Activated naive CD4-positive, alpha-beta T cell treated with anti-CD3 and anti-CD28 coated beads, Interleukin-2, amount 50 U/mL, for 16 hours (primary cell): ENCODE measurements at places on chromosomes 4 and X.

- DNase-seq = peak; percentile 78
These were observed 1.3 kb downstream of the AFF1 start for GRCh38 chr4:86935853-86936733.

GRCh38 chr4:184891816-184892397 lies 66.1 kb upstream of the ACSL1 start:
- DNase-seq = no peak

DNA sequence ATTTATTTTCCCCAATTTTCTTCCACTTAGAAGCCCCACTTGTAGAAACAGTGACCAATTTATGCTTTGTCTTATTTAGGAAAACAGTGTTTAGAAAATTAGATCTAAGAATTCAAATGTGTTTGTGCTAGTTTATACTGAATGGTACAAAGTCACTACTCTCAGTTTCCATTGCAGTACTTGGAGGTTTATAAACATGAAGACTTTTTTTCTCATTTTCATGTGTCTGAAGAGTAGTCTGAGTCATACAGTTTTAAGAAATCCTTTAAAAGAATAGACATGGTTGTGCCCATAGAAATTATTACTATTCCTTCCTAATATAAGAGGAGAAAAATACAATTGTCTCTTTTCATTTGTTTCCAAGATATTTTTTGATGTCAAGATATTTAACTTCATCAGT lies 458.7 kb downstream of the NAF1 start:
- no peak for DNase-seq

- DNase-seq = no peak
These were observed 18.1 kb downstream of the HTRA3 start for GRCh38 chr4:8287343-8288280.

DNA sequence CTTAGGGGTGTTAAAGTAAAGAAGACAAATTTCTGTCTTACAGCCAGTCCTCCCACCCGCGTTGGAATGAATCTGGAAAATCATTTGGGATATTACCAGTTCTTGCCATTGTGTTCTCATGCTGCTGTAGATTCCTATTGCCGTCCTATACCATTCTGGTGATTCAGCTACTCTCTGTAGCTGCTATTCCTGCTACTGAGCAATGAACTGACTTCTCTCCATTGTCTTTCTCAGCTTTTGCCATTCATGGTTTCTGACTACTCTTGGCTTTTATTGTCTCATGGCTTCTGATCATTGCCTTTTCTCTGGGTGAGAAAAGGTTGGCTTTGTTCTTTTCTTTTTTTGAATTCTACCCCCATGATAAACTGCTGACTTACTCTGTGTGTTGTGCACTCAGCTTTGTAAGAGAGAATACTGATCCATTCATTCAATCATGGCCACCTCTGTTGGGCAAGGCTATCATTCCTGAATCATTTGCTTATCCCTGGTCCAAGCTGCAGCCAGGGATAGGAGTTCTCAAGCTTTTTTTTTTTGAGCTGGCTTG lies 27.7 kb upstream of the METAP1 start:
- no peak for DNase-seq

DNA sequence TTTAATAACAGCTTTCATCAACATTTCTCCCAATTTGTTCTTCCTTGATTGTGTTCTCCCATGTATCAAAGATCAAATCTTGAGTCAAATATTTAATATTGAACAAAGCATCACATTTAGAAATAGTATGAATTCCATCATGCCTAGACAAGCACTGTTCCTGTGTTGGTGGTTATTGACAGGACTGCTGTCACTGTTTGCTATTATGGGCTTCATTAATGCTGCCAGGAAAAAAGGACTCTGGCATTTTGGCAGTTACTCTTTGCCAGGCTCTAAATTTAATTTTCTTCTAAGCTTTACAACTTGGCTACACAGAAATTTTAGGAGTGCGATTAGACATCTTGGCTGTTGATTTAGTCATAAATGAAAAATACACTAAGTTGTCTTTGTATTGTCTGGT lies 295.9 kb upstream of the NRK start:
- no peak for DNase-seq

GRCh38 chr4:1685235-1686150 lies 1.4 kb upstream of the FAM53A start:
- DNase-seq = no peak

DNA sequence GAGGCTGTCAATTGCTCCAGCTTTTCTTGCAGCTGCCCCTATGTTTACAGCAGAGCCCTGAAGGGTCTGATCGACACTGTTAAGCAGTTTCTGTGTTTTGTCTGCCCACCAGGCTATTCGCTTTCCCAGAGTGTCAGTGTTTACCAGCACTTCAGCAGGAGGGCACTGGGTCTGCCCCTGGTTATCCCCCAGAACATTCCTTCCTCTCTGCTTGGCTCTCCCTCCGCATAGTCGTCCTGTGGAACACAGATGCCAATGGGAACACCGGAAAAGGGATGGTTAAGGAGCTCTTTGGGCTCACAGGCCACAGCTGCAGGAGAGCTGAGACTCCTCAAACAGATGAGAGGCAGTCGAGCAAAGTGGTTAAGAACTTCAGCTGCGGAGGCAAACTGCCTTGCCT lies 71.3 kb upstream of the FBXW7 start:
- DNase-seq = no peak

DNA sequence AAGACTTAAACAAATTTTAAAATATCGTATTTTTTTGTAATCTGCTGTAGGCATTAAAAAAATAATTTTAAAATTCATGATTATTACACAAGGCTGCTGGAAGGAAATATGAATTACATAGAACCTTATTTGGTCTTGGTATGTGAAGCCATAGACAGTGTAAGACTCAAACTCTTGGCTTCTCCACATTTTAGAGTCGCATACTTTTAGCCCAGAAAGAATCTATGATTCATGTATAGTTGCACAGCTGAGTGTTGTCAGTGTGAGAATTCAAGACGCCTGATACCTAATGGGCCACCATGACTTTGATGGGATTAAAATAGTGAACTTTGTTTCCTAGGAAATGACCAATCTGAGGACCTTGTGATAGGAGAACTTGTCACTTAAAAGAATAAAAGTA lies 1.4 kb downstream of the INTU start:
- DNase-seq = no peak

DNA sequence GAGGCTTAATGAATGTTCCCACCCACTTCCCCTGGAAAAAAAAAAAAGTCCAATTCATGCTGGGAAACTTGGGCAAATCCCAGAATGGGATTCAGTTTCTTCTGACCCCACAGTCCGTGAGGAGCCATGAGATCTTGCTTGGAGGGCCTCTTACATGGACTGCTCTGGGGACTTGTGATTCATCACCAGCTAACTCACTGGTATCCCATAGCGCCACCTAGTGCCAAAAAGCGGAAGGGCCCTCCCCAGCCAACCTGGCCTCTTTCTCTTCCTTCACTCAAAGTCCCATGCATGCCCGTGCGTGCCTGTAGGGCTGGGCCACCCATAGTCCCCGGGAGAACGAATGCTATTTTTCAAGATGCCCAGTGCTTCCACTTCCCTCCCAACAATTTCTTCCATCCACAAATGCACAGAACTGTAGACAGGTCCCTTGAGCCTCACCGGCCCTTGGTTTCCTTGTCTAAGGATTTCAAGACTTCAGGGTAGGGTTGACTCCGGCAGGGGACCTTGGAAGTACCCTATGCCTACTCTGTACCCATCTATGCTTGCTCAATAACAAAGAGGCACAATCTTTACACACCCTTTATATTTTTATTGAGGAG lies 5.1 kb downstream of the RTL5 start:
- peak; percentile 77 for DNase-seq

GRCh38 chr4:5952286-5952974 lies 59.5 kb upstream of the CRMP1 start:
- DNase-seq = no peak

DNA sequence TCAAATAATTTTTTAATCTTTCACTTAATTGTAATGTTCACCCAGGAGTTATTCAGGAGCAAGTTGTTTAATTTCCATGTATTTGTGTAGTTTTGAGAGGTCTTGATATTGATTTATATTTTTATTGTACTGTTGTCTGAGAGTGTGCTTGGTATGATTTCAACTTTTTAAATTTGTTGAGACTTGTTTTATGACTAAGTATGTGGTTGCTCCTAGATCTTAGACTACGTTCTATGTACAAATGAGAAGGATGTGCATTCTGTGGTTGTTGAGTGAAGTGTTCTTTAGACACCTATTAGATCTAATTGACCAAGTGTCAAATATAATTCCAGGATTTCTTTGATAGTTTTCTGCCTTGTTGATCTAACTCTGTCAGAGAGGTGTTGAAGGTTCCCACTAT lies 353.3 kb upstream of the GNPDA2 start:
- no peak for DNase-seq

- no peak for DNase-seq
These were observed 231.9 kb downstream of the STPG2 start for GRCh38 chr4:97911236-97911906.
